ENCODE measurements at places on chromosomes 12 and 14. TPM values are rescaled to one million over a fixed set of nuclear protein-coding genes. Genes with fewer than 3 reads are reported as not detected.

CACNB3 gene
- 12.5 TPM for total RNA-seq

RAD9B gene
- total RNA-seq = not detected

ZFHX2 gene
- 27.0 TPM for total RNA-seq

SYCP3 gene
- 0.07 TPM for total RNA-seq

TNFRSF1A gene
- 42.1 TPM for total RNA-seq

CEBPE gene
- total RNA-seq = not detected

LIN7A gene
- total RNA-seq = 17.8 TPM

ABCC9 gene
- not detected for total RNA-seq

TAS2R14 gene
- total RNA-seq = 0.80 TPM

IRAK3 gene
- 2.2 TPM for total RNA-seq

GRCh38 chr14:65211341-65211987, 109.1 kb upstream of the MAX start:
- no peak overlapping the region for H3K4me3 ChIP-seq
- H3K27ac ChIP-seq = no peak overlapping the region
- no peaks in the 10 kb centered on the region for H3K4me1 ChIP-seq
- DNase-seq = no peak

GRCh38 chr14:79420725-79421124, 790.6 kb downstream of the DIO2 start:
- H3K27ac ChIP-seq = no peak overlapping the region
- no peaks in the 10 kb centered on the region for H3K36me3 ChIP-seq
- H3K4me1 ChIP-seq = no peaks in the 10 kb centered on the region
- H3K4me3 ChIP-seq = no peak overlapping the region
- no peaks in the 10 kb centered on the region for H3K27me3 ChIP-seq

DNA sequence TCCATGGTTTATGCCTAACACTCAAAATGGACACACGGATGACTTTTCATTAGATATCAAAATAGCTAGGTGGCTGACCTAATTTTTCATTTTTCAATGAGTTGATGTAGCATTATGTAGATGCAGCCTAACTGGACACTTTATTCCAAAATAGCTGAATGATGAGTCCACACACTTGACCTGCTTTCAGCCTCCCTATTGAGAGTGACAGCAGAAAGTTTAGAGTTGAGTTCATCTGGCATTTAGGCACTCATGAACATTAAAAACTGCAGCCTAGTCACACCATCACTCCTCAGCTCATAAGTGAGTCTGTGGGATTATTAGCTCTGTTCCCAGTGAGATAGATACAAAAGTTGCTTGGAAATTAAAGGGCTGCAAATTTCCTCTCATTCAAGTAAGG, 307.3 kb upstream of the PRKD1 start:
- no peak overlapping the region for H3K27ac ChIP-seq
- DNase-seq = no peak
- H3K4me3 ChIP-seq = no peak overlapping the region
- no peaks in the 10 kb centered on the region for H3K4me1 ChIP-seq
- no peaks in the 10 kb centered on the region for H3K27me3 ChIP-seq

GRCh38 chr12:82651489-82651888, 35.2 kb upstream of the TMTC2 start:
- no peak overlapping the region for H3K4me3 ChIP-seq
- DNase-seq = no peak
- no peaks in the 10 kb centered on the region for H3K27me3 ChIP-seq
- H3K36me3 ChIP-seq = no peaks in the 10 kb centered on the region
- H3K4me1 ChIP-seq = no peaks in the 10 kb centered on the region

DNA sequence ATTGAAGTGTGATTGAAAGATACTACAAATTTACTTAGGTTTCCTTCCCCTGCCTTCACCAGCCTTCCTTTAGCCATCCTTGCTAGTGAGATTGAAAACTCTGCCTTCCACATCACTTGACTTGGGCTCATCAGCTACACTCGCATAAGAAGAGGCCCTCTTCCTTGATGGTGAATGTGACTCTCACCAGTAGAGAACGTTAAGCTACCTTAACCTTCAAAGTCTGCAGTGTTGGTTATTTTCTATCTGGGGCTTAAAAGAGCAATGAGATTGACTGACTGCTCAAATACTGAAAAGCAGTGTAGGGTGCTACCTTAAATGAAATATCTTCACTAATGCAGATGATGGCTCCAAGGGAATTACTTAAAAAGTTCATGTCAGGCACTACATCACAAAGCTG, 271.8 kb downstream of the EGLN3 start:
- no peaks in the 10 kb centered on the region for H3K36me3 ChIP-seq
- no peak overlapping the region for H3K4me3 ChIP-seq
- no peak for DNase-seq
- H3K27me3 ChIP-seq = no peaks in the 10 kb centered on the region

DNA sequence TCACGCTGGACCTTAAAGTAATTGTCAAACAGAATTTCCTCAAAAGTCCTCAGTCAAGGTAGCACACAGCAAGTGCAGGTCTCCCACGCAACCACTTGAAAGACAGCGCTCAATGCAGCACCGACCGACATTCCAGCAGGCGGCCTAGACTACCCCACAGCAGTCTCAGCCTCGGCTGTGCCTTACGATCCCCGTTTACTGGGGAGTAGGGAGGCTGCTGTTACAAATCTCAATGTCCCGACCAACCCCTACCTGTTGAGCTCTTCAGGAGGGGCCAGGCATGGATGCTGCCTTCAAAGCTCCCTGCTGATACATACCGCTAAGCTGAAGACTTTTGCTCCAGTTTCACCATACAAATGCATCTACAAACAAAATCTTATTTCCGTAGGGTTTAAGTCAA, 21.8 kb downstream of the VPS37B start:
- H3K4me1 ChIP-seq = peaks cover 25% of the 10 kb centered on the region
- H3K36me3 ChIP-seq = peaks cover 18% of the 10 kb centered on the region
- no peak overlapping the region for H3K4me3 ChIP-seq
- no peak for DNase-seq
- peaks cover 96% of the 10 kb centered on the region for H3K27me3 ChIP-seq

DNA sequence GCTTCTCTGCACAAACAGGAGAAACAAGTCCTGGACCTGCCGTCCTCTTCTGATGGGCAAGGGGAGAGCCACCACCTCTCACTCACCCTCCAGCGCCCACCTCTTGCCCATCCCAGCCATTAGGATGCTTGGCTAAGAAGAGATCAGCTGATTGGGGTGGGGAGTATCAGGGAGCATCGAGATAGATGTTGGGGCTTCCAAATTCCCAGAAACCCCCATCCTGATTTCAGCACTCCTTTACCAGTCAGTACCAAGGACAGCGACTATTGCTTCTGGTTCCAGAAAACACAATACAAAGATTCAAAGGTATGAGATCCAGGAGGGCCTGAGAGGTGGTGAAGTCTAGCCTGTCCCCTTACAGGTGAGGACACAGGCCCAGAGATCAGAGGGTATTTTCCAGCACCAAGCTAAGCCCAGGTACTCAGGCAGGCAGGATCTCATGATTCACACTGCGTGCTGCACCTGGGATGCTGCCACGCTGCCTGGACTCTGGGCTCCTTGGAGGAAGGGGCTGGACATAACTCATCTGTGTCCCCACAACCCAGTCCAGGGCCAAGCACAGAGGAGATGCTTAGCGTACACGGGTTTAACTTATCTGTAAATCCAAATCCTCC, 76.6 kb downstream of the TUNAR start:
- DNase-seq = peak; percentile 54
- H3K27me3 ChIP-seq = no peaks in the 10 kb centered on the region
- no peak overlapping the region for H3K27ac ChIP-seq
- no peaks in the 10 kb centered on the region for H3K36me3 ChIP-seq

GRCh38 chr12:97335115-97335514, 127.5 kb upstream of the RMST start:
- H3K36me3 ChIP-seq = no peaks in the 10 kb centered on the region
- DNase-seq = no peak
- no peak overlapping the region for H3K27ac ChIP-seq
- H3K4me1 ChIP-seq = no peaks in the 10 kb centered on the region
- H3K4me3 ChIP-seq = no peak overlapping the region

GRCh38 chr14:105311838-105312237, 2.7 kb upstream of the PACS2 start:
- peaks cover 8% of the 10 kb centered on the region for H3K4me1 ChIP-seq
- H3K4me3 ChIP-seq = no peak overlapping the region
- no peaks in the 10 kb centered on the region for H3K27me3 ChIP-seq
- H3K27ac ChIP-seq = no peak overlapping the region
- DNase-seq = peak; percentile 48

GRCh38 chr14:102644523-102644922, 52.1 kb downstream of the RCOR1 start:
- DNase-seq = no peak
- no peaks in the 10 kb centered on the region for H3K27me3 ChIP-seq
- no peaks in the 10 kb centered on the region for H3K4me1 ChIP-seq
- H3K27ac ChIP-seq = no peak overlapping the region

DNA sequence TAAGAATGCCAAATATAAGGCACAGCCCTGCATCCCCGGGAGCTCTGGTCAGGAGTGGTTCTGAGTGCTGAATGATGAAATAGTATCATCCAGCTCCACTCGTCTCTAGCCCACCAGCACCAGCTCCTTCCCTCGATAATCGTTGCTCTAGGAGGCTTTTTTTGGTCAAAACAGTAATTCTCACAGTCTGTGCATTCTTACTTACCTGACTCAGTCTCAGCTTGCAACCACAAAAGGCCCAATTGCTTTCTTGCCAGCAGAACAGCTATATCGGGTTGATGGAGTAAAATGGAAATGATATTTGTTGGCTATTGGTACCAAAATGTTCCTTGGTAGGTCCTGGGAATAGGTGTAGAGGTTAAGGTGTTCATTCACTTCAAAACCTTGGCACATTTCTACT, 94.8 kb downstream of the BMP4 start:
- no peaks in the 10 kb centered on the region for H3K4me1 ChIP-seq
- H3K27ac ChIP-seq = no peak overlapping the region
- no peak overlapping the region for H3K4me3 ChIP-seq
- H3K27me3 ChIP-seq = no peaks in the 10 kb centered on the region
- no peaks in the 10 kb centered on the region for H3K36me3 ChIP-seq

DNA sequence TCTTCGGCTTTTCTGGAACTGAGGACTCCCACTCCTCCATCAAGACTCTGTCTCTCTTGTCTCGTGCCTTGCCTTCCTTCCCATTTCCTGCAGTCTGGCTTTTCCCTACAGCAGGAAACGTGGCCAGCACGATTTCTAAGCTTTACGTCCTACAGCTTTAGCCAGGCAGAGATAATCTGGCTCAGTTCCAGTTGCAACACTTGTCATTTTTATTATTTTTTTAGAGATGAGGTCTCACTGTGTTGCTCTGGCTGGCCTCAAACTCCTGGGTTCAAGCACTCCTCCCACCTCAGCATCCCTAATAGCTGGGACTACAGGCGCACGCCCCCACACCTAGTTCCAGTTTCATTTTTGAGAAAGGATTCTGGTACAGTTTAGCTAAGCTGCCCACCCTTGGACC, 19.9 kb downstream of the CALM1 start:
- H3K27me3 ChIP-seq = no peaks in the 10 kb centered on the region
- no peak overlapping the region for H3K4me3 ChIP-seq
- H3K4me1 ChIP-seq = no peaks in the 10 kb centered on the region
- H3K27ac ChIP-seq = no peak overlapping the region
- H3K36me3 ChIP-seq = no peaks in the 10 kb centered on the region
- DNase-seq = no peak

DNA sequence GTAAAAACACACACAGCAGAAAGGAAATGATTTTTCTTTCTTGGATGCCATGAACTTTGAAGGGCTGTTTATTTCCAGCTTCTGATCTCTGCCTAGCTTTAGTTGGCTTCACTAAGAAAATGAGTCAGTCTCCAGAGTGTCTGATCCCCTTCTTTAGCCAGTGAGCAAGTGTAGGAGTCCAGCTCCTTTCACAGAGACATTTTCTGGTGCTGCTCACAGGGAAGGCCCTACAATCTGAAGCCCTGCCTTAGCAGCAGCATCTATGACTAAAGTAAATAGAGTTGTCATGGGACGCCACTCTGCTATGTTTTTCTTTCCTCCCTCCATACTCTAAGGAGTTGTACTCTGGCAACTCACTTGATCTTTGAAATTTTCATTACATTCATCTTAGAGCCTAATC, 103.5 kb downstream of the RPAP3 start:
- no peaks in the 10 kb centered on the region for H3K27me3 ChIP-seq
- DNase-seq = no peak
- no peaks in the 10 kb centered on the region for H3K4me1 ChIP-seq
- no peak overlapping the region for H3K4me3 ChIP-seq
- H3K36me3 ChIP-seq = no peaks in the 10 kb centered on the region

DNA sequence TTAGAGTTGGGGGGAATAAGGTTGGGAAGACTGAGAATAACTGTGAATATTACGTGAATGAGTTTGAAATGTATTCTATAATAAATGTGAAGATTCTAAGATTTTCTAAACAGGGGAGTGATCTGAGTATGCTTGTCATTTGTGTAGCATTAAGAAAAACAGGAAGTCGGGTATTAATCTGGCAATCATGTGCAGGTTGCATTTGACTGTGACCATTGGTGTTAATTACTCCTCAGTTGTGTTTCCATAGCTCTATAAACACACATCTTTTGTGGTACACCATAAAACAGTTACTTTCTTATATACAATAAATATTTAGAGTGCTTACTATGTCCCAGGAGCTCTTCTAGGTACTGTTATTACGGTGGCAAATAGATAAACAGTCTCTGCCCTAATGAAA, 434.4 kb upstream of the PDE3A start:
- H3K36me3 ChIP-seq = no peaks in the 10 kb centered on the region
- H3K4me3 ChIP-seq = no peak overlapping the region
- H3K27ac ChIP-seq = no peak overlapping the region
- no peaks in the 10 kb centered on the region for H3K4me1 ChIP-seq
- DNase-seq = no peak

DNA sequence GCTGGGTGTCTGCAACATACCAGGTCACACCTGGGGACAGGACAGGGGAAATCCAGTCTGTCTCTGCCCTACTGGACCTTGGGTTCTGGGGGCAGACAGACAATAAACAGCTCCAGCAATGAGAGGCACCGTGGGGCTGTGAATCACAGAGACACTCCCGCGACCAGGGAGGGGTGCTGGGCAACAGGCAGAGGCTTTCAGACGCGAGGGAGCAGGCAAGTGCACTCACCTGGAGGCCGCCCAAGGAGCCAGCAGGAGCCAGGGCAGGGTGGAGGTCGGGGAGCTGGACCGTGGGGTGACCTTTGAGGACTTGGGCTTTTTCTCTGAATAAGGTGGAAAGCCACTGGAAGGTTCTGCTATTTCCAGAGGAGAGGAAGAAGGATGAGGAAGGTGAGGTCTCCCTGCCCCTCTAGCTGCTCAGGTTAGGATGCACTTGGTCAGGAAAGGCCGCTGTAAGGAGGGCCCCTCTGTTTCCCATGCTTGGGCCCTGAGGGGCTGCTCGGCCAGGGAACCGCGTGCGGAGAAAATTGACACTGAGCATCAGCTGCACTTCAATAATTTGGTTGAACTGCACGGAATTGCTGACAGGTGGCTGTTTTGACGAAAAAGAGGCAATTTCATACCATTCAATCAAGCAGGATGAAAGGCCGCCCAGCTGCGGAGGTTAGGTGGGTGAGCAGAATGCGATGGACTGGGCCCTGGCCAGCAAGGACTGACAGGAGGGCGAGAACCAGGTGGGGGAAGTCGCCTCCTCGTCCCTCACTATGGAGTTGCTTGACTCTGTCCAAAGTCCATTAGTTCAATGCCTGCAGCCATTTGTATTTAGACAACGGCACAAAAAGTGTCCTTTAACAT, 42.2 kb downstream of the JAG2 start:
- no peak overlapping the region for H3K27ac ChIP-seq
- no peaks in the 10 kb centered on the region for H3K4me1 ChIP-seq
- H3K4me3 ChIP-seq = no peak overlapping the region
- no peaks in the 10 kb centered on the region for H3K36me3 ChIP-seq
- H3K27me3 ChIP-seq = no peaks in the 10 kb centered on the region

- H3K27me3 ChIP-seq = no peaks in the 10 kb centered on the region
- DNase-seq = no peak
- H3K27ac ChIP-seq = no peak overlapping the region
- no peak overlapping the region for H3K4me3 ChIP-seq
- no peaks in the 10 kb centered on the region for H3K4me1 ChIP-seq
Observed at GRCh38 chr12:74689071-74689655, 151.5 kb downstream of the ATXN7L3B start.

GRCh38 chr12:42744539-42745182, 155.1 kb upstream of the PRICKLE1 start:
- DNase-seq = no peak
- no peaks in the 10 kb centered on the region for H3K4me1 ChIP-seq
- no peaks in the 10 kb centered on the region for H3K36me3 ChIP-seq
